ENCODE measurements at places on chromosomes 2 and 18.

DNA sequence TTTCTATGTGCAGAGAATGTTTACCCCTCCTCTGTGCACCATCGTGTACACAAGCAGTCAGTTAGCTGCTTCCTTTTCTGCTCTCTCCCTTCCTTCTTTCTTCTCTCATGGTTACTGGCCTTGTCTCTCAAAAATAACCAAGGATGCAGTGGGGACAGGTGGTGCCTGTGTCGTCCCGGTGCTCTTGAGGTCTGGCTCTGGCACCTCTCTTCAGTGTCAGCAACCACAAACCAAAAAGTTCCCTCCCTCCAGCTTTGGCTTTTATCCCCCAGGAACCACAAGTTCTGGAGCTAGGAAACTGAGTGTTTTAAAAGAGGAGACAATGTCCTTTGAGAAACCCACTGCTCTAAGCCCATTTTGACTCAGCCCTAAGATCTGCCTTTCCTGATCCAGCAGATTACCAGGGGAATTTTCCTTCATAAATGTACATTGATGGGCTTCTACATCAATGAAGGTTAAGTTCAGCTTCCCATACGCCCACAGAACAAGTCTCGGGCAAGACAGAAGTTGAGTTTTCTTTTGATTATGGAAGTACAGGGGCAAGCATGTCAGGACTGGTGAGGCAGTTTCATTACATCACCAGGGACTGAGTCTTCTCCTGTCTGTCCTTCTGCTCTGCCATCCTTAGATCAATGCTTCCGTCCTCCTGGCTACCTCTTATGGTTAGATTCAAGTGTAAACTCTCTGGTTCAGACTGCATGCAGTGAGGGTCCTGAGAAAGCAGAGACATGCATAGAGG is 232.2 kb downstream of the SETBP1 start:
- no peak for DNase-seq

- no peak for DNase-seq
Measured at GRCh38 chr2:130385709-130386108, 29.9 kb downstream of the PTPN18 start.

- DNase-seq, result peak; percentile 26
Measured at GRCh38 chr18:21682371-21683051, 22.1 kb downstream of the ABHD3 start.

DNA sequence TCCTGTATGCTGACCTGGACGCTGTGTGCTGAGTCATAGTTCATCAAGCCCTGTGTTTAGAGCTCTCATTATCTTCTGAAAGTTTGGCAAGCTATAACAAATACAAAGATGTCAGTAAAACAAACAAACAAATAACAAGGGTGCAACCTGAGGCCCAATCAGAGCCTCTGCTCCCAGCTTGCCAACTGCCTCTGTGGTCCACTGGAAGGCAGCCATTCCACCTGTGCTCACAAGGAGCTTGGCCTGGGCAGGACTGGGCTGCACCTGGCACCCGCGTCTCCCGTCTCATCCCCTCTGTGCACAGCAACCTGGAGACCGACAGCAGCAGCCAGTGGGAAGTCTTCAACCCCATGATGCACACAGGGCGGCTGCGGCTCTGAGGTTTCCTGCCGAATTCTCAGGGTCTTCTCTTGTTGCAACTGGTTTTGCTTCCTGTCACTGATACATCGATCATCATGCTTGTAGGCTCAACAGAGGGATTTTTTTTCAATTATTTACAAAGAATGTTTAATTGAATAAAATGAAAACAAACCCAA is 97.8 kb downstream of the TMEM18 start:
- DNase-seq, result no peak

DNA sequence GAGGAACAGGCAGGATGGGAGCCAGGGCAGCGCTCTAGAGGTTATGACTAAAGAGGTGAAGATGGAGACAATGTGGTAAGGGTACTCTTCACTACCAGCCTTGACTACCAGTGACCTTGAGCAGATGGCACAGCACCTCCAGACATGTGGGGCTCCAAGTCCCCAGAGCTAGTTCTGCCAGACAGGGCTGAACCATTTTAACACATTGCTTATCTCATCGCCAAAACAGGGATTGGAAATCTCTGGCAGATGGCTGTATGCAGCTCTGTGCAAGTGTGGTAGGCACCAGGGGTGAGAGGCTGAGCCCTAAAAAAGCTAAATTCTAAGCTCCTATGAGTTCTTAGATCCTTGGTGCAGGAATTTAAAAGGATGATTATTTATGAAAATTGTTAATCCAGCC is 41.3 kb downstream of the FSHR start:
- DNase-seq, result no peak

DNA sequence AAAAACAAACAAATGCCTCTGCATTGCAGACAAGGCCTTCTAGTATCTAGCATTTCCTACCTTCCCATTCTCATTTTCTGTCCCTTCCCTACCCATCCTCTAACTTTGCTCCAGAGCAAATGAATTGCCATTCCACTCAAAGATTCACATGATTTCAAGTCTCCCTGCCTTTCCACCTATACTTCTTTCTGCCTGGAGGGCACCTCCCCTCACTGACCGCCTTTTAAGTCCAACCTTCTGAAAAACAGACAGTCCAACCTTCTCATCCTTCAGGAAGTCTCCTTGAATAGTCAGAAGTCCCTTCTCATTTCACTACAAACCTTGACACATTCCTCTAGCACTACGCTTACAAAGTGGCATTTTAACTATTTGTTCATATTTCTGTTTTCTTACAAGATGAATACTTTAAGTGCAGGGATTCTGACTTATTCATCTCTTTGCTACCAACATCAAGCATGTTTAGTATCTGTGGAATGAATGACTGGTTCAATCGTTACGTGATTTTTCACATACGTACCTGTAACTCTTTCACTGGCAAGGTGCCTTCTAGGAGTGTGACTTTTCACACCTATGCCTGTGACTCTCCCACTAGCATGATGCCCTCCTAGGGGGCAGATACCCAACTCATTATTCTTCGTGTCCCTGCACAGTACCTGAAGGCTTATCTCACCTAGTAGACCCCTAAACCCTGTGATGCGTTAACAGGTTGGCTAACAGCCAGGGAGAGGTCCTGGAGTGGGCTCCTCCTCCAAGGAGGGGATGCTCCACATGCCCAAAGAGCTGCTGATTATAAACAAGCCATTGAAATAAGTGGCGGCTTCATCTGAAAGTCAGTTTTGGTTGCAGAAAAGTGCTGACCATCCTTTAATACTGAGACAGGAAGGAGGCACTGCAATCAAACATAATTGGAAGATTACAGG is 356.2 kb downstream of the MYCN start:
- DNase-seq, result no peak

GRCh38 chr2:64535024-64535423 is 10.9 kb downstream of the AFTPH start:
- no peak for DNase-seq

DNA sequence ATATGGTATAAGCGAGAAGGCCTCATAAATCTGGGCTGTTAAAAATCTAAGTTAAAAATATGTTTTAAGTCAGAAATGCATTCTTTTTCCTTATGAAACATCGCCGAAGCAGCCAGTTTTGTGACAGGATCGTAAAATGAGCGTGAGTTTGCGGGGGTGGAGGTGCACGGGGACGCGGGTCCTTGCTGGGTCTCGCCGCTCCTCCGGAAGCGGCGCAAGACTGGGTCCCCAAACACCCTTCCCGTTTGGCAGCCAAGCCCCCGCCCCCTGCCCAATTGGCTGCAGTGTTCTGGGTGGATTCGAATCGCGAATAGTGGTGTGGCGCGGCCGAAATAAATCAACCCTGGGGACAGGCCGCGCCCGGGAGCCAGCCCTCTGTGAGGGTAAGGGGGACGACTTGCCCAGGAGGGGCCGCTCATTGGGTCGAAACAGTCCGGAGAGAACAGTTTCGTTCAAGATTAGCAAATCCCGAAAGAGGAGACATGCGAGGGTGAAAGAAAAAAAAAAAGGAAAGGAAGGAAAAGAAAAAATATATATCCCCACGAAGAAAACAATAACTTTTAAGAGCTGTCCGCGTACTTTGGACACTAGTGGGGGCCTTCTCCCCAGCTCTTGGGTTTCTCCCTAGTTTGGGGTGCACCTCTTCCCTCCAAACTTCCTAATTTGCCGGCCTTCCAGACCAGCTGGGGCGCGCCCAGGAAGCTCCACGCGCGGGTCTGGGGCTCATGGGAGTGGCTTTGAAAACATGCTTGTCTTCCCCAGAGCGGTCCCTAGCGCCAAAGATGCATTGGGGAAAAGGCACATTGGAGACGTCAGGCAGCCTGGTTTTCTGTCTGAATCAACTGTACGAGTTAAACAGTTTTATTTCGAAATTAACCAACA is 3.1 kb upstream of the GATA6 start:
- DNase-seq, result no peak

GRCh38 chr2:241498115-241499070 is 10.0 kb downstream of the STK25 start:
- DNase-seq, result no peak

DNA sequence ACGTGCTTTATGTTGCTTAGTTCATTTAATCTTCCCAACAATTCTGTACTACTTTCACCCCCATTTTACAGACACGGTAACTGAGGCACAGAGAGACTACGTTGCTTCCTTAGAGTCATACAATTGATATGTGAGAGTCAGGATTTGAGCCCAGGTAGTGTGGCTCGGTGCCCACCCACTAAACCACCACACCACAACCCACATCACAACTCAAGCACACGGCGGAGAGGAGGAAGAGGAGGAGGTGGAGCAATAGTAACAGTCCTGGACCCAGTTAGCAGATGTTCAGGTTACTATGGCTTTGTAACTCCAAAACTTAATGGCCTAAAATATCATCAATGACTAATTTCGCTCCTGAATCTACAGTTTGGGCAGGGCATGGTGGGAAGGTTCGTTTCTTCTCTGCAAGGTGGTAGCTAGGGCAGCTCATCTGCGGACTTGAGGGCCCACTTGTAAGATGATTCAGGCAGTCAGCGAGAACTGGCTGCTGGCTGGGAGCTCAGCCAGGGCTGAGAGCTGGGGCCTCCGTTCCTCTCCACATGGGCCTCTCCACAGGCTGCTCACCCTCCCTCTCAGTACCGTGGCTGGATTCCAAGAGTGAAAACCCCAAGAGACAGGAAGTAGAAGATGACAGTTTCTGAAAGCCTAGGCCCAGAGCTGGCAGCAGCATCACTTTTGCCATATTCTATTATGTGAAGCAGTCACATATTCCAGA is 167.1 kb downstream of the ZFP36L2 start:
- peak; percentile 86 for DNase-seq

DNA sequence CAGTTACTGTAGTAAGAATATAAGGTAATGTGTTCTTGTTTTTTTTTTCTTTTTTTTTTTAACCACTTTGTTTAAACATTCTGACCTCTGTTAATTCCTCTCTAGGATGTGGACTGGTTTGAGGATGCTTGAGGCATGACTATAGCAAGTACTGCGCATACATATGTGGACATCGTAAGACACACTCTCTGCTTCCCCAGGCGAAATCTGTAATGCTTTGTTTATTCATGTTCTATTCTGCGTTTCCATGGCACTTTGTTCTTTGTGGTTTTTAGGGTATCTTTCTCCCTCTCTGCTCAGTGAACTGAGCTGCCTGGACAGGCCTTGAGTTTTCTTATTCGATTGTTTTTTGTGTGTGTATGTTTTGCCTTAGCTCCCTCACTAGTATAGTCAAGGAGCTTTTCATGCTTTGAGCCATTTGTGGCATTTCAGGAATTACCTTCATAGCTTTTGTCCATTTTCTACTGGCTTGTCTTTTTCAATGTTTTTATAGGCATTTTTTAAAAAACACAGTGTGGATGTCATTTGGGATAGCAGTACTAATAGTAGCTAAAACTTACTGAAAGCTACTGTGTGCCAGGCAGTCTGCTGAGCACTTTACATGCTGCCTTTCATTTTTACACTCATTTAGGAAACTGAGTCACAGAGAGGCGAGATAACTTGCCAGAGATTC is 1.9 kb upstream of the SH3BP4 start:
- no peak for DNase-seq

DNA sequence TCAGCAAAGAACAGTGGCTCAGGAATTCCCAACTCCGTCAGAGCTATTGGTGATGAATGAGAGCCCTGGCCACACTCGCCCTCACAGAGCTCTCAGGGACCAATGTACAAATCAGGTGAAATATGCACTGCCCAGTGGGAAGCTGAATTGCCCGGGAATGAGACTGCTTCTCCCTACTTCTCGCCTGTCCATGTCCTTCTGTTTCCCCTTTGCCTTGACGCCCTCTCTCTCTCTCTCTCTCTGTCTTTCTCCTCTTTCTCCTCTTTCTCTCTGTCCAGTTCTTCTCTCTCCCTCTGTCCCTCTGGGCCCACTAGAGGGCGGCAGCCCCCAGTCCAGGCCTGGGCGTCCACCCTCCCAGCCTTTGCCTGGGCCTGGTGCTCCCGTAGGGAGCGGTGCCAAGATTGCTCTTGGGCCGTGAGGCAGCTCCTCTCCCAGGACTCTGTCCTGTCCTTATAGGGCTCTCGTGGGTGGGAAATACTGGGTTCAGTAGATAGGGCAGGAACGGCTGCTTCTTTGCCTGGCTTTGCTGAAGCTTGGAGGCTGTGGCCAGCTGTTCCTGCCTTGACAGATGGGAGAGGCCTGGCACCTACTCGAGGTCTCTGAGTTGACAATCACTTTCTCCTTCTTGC is 28.4 kb upstream of the PUM2 start:
- peak; percentile 30 for DNase-seq

DNA sequence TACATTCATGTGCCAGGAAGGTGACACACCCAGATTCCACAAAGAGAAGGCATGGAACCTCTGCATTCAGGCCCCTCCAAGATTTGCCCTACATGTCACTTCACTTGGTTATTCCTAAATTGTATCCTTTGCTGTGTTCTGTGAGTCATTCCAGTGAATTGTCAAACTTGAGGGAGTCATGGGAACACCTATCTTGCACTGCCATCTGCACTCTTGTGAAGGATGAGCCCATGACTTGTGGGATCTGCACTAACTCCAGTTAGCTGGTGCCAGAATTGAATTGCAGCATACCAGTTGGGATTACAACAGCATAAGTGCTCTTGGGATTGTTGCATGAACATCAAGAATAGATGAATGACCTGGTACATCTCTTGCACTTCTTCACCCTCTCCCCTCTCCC is 1288.0 kb upstream of the ZEB2 start:
- no peak for DNase-seq

- DNase-seq, result no peak
Measured at GRCh38 chr2:28209261-28209691, 183.4 kb upstream of the FOSL2 start.

GRCh38 chr2:105488285-105488684 is 89.4 kb upstream of the FHL2 start:
- DNase-seq, result no peak

GRCh38 chr2:239223310-239224198 is 177.3 kb downstream of the HDAC4 start:
- DNase-seq, result no peak

GRCh38 chr2:184363213-184363612 is 235.1 kb upstream of the ZNF804A start:
- DNase-seq, result no peak

DNA sequence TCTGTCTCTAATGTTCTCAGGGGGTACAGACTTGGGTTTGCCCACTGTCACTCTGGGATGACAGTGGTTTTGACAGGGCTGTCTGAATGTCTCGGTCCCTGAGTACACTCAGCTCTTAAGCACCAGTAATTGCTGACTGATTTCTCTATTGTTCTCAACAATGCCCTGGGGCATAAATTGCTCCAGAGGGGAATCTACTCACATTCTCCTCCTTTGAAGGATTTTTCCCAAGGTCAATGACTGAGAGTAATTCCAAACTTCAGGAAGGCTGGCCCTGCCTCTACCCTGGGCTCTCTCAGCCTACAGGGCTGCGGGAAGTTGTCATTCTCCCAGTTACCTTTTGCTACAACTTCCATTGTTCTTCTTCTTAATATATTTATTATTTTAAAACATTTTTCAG is 36.5 kb downstream of the MC2R start:
- no peak for DNase-seq

All from KBM-7 (cell line).